ENCODE measurements at places on chromosomes 7 and 10.

DNA sequence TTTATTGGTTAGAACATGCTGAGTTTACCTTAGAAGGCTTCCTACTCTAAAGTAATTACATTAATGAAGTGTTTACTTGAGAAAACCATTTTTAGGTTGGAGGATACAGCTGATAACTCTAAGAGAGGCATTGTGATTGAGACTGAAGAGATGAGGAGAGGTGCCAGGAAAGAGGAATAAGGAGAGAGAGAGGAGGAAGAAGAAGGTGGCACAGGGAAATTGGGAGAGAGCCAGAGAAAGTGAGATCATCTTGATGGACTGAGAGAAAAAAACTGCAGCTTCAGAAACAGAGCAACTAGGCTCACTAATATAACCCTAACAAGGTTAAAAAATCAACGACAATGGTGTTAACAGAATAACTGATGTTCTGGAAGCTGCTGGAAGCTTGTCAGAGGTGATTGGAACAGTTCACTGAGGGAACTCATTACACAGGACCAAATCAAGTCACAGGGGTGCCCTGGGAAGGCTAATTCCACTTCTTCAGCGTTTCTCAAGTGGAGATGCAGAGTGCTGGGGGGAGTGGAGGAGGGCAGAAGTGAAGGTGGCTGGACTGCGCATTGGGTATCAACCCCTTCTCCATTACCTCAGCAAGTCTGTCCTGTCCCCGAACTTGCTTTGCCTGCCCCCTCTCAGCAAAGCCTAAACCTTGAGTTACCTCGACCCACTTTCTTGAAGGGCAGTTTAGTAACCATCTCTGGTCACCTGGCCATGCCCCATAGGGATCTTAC is 6.9 kb upstream of the SORBS1 start:
- DNase-seq: peak; percentile 65

DNA sequence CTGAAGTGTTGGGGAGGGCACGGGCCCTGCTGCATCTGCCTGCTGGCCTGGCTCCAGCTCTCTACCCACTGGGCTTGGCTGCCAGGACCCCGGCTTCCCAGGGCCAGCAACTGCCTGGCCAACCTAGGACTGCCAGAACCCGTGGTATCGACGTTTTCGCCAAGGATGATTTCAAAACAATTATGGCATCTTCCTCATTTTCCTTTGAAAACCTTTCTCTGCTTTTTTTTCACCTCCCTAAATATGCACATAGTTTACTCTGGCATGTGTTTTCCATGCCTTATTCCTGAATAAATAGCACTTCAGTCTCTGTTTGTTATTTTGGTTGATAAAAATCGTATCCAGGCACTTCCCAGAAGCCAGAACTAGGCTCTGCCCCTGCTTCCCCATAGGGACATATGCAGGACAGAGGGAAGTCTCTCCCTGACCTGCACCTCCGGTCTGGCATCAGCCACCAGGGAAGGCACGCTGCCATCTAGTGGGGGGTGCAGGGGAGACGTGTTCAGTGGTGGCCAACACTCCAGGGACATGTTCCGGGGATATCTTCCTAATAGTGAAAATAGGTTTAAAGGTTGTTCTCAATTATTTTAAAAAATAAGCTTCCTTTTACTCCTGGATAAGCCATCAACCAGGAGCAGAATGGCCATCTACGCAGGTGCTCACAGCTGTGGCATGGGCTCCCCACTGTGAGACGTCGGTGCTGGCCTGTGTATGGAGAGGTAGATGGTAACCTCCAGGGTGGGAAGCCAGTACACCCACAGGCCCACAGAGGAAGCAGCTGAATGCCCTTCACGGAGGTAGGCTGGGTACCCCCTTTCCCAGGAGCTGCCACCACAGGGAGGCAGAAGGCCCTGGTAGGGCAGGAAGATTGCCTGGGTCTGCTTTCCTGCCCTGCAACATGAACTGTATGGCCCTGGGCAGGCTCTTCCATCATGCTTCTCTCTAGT is 30.7 kb upstream of the ANTXRL start:
- DNase-seq: peak; percentile 60

- peak; percentile 66 for DNase-seq
Observed at GRCh38 chr10:104197364-104197763, 34.8 kb downstream of the CFAP43 start.

DNA sequence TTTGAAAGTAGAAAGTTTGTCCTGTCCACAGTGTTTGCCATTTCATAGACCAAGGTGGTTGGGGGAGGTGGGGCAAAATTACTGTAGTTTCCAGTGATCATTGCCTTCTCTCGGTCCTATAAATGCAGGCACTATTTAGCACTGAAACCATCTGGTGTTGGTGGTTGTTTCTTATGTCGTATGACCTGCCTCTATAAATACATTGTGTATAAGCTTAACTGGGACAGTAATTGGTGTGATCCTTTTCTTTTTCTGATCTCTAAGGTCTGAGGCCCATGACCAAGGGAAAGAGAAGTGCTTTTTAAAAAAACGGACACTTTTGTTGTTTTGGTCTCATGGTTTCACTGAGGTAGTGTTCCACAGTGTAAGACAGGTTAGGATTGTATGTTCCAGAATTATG is 63.1 kb downstream of the AUTS2 start:
- no peak for DNase-seq

DNA sequence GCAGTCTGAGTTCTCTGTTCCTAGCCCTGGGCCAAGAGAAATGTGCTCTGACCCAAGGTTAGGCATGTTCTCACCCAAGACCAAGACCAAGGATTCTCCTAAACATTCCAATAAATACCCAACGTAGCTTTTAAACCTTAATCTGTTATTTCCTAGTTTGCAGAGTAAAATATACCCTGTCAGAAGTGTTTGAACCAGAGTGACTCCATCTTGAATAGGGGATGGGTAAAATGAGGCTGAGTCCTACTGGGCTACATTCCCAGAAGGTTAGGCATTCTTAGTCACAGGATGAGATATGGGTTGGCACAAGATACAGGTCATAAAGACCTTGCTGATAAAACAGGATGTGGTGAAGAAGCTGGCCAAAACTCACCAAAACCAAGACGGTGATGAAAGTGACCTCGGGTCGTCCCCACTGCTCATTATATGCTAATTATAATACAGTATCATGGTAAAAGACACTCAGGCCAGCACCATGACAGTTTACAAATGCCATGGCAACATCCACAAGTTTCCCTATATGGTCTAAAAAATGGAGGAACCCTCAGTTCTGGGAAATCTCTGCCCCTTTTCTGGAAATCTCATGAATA is 27.7 kb downstream of the PLXNA4 start:
- peak; percentile 90 for DNase-seq

DNA sequence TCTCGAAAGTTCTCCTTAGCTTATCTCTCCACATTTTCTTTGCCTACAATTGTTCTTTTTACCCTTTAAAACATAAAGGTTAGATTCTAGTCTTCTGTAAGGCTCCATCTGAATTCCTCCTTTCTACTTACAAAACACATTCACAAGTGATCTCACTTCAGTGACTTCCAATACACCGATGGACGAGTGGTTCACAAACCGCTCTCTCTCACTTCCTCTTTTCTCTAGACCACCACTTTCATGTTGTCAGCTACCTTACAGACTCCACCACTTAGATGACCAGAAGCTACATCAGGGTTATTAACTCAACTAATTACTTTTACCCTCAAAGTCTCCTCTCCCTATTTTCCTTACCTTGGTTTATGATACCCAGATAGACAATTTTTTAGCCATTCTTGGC is 11.8 kb downstream of the MET start:
- no peak for DNase-seq

GRCh38 chr7:1395211-1396070 is 63.8 kb downstream of the MICALL2 start:
- no peak for DNase-seq

DNA sequence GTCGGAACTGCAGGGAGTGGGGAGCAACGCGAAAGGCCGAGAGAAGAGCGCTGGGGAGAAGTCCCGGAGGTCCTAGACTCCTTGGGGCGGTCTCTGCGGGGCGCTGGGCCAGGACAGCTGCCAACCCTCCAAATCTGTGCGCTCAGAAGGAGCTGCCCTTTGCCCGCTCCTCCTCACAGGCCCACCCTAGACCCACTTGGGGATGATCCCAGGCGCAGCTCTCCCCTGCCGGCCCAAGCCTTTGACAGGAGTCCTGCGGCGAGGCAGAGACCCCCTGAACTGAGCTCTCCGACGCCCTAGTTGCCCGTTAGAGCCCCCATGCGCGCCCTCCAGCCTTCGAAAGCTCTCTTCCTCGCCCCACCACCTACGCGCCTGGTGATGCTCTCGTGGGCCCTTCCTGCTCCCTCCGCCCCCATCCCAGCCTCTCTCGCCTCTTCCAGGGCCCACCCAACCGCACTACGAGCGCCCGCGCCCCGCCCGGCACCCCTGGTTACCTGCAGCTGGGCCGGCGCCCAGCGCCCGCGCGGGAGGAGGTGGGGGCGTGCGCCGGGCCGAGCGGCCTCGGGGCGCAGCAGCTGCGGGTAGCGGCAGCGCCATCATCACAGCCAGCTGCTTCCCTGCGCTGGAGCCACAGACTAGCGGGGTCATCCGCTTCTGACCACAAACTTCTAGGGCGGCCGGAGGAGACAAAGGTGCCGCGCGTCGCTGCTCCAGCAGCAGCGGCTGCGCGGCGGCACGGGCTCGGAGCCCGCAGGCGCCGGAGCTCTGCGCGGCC is 353.4 kb downstream of the DNAJB6 start:
- DNase-seq: no peak

DNA sequence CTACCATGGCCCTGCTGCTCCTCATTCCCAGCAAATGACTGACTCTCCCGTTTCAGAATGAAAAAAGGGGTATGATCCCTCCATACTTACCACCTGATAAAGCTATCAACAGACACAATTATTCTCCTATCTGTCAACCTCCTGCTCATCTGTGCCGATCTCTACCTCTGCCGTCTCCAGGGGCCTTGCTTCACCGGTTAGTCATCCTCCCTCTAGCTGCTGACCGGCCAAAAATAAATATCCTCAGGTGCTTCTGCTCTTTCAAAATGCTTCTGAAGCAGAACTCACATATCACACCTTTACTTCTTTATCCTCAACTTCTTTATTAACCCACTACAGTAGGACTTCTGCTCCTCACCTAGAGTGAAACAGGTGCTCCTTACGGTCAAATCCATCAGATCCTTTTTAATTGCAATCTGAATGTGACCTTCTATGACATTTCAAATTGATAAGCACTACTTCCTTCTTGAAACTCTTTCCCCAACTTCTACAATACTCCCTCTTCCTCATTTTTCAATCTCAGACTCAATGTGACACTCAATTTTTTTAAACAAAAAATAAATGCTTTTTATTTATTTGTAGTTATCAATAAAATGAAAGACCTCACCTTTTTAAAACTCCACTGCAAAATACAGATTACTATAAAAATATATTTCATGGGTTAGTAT is 63.2 kb downstream of the LMBR1 start:
- no peak for DNase-seq

DNA sequence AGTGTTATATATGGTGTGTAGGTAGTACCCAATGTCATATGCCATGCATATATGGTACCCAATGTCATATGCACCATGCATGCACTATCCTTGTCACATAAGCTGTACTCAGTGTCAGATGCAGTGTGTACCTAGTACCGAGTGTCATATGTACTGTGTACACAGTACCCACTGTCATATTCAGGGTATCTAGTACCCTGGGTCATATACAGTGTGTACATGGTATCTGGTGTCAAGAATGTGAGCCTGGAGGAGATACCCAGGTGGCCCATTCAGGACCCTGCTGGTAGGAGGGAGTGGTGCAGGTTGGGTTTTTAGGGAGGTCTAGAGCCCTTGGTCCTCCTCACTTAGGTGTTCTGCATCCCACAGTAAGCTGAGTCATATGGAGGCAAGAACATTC is 1.8 kb downstream of the ZMYND11 start:
- peak; percentile 58 for DNase-seq

DNA sequence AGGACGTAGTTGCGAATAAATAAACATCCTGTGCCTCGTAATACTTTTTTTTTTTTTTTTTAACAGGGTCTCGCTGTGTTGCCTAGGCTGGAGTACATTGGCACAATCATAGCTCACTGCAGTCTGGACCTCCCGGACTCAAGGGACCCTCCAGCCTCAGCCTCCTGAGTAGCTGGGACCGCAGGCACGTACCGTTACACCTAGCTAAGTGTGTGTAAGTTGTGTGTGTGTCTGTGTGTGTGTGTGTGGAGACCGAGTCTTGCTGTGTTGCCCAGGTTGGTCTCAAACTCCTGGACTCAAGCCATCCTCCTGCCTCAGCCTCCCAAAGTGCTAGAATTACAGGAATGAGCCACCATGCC is 573 bp upstream of the PON2 start:
- no peak for DNase-seq
